ENCODE measurements at places on chromosomes 5 and 9.
A peak's percentile ranks its signal among the peaks of the same experiment; 100 is the strongest.

GRCh38 chr5:138611678-138612218 is 36.5 kb upstream of the HSPA9 start:
- no peak for DNase-seq

DNA sequence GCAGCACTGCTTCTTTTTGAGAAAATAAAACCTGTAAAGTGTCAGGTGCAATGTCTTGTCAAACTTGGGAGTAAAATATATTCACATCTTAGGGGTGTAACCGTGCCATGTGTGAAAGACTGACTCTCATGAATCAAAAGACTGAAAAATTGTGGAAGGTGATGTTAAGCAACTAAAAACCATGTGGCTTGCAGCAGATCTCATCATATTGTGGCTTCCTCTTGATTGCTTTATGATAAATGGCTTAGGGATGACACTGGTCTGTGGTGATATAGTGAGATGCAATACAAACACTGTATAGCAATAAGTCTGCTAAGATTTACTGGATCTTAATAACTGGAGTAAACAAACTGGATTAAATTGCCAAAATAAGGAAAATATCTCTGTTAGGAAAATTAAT is 321.6 kb downstream of the EDIL3 start:
- no peak for DNase-seq

GRCh38 chr9:16743375-16743774 is 127.1 kb downstream of the BNC2 start:
- DNase-seq = no peak

GRCh38 chr9:33184963-33185362 is 17.8 kb upstream of the B4GALT1 start:
- no peak for DNase-seq

DNA sequence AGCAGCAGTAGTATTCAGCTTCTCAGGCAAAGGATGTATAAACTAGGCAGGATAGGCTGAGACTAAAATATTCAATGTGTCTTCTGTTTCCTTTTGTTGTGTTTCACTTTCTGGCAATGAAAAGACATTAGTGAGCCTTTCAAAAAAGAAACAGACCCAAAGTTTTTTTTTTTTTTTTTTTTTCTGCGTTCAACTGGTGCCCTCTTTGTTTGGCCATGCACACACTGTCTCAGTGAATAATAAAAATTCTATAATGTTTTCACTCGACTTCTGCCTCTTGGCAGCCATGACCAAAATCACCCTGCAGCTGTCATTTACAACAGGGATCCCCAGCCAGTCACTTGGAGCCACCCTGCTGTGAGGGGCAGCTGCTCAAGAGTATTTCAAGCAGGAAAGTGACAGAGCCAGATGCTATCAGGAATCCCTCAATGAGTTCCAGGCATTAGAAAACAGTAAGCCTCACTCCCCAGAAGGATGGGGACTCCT is 44.0 kb upstream of the MAN2A1 start:
- no peak for DNase-seq

DNA sequence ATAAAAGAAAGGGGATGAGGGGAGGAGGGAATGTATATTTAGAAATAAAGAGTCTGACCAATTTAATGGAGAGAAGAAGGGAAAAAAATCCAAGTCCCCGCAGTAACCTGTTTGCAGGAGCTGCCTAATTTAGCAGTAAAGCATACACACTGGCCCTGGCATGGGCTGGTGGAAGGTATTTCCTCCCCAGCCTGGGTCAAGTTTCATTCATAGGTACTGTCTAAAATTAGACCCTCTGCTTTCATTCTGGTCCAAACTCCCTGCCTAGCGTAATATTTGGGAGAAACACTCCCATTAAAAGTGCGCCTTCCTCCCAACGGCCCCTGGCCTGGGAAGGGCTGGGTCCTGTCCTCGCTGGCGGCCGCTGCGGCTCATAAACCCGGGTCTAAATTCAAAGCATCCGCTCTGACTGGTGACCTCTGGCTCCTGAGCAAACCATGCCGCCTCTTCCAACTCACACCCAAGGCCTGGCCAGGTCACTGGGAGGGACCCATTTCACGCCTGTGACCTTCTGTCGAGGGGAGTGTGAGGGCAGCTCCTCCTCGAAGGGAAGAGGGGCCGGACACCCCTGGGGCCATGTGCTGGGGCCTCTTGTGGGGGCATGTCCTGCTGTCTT is 123.2 kb downstream of the FGF18 start:
- no peak for DNase-seq

GRCh38 chr5:78781611-78782286 is 133.2 kb upstream of the LHFPL2 start:
- DNase-seq = no peak

- DNase-seq = no peak
These were observed 92.7 kb downstream of the AOPEP start for GRCh38 chr9:94819161-94819687.

- no peak for DNase-seq
These were observed 43.1 kb downstream of the PDZD2 start for GRCh38 chr5:31682025-31682424.

- DNase-seq = no peak
These were observed 390.3 kb upstream of the MEF2C start for GRCh38 chr5:89273289-89273688.

DNA sequence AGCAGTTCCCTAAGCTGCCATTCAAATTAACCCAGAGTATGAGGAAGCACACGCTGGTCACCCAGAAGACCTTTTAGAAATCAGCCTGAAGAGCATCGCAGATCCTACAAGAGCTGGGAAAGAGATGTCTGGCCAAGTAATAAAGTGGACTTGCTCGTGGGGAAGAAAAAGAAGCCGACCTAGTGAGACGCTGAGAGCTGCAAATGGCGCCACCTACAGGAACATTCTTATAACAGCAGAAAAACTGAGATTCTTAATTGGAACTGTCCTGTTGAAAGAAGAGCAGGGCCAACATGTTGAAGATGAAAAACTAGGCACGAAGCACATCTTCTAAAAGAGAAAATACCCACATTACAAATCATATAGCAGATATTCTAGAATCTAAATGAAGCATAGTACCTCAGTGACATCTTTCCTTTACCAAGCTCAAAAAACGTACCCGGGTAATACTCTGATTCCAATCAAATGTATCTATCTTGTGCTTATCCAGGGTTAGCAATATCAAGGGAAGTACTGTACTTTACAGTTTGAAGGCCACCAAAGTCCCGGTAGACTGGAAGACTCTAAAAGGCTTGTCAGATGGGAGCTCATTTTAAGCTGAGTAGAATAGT is 3.9 kb upstream of the GNAQ start:
- DNase-seq = peak; percentile 45

GRCh38 chr9:27537027-27537435 is 7.4 kb upstream of the MOB3B start:
- DNase-seq = no peak

DNA sequence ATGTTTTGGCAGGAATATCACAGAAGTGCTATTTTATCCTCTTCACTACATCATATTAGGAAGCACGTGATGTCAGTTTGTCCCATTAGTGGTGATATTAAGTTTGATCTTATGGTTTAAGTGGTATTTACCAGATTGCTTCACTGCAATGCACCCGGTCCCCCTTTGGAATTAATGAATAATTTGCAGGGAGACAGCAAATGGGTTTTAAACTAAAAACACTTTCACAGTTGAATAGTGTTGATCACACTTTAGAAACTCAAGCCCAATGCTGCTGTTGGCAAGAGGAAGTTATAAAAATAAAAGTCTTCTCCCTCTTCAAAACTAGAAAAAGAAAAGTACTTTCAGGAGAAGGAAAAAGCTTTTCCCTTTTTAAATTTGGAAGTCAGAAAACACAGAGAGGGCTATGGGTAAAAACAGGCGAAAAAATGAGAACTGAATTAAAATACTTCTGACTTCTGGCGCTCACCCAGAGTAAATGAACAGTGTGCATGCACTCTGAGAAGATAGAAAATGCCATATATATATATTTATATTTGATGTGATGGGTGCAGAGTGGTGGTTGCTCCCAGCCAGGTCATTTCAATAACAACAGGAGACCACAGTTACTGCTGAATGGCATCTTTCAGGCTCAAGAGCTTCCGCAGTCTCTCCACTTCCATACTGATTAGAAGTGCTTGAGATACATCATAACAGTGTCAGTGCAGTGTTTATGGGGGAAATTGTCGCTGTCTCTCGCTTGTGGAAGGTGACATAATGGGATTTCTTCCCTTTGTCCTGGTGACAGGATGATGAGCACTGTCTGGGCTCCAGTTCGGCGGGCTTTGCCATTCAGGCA is 278.0 kb downstream of the ZSWIM6 start:
- no peak for DNase-seq

- DNase-seq = no peak
These were observed 88.4 kb upstream of the TNFSF8 start for GRCh38 chr9:115018547-115019435.

- DNase-seq = no peak
These were observed 59.0 kb downstream of the MAT2B start for GRCh38 chr5:163564321-163564938.

DNA sequence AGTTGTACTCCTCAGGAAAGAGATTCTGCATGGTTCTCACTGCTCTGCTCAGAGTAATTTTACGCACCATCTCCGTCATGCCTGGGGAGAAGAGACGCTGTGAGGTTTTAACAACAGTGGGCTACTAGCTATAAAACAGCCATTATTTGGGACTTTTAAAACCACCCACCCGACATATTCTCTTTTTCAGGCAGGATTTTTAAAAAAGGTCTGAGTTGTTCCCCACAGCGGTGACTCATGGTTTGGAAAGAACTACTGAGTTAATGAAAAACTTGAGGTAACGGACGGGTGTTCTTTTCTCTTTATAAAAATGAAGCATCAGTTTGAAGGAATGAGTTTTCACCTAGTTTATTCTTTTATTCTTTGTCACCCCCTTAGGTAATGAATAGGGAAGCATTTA is 61.3 kb downstream of the TTLL11 start:
- no peak for DNase-seq

GRCh38 chr5:78594610-78595457 is 53.7 kb downstream of the LHFPL2 start:
- no peak for DNase-seq

DNA sequence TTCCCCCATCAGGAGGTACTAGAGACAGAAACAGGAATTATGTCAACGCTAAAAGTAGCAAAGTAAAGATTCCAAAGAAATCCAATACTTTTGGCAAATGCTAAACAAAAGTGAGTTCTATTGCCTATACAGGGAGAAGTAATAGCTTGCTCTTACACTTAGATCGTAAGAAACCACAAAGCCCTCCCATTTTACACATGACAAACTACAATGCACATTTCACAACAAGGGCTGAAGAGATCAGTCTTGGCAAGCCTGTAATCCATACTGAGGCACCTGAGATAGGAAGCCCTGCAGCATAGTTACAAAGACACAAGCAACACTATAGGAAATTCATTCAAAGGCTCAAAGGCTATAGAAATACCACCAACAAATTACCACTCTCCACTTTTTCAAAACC is 7.7 kb downstream of the HNRNPK start:
- no peak for DNase-seq

- DNase-seq = no peak
These were observed 8.7 kb downstream of the SHROOM1 start for GRCh38 chr5:132821791-132822190.

Measured in HuH-7.5 (cell line).